ENCODE measurements at places on chromosomes 2 and 18.

DNA sequence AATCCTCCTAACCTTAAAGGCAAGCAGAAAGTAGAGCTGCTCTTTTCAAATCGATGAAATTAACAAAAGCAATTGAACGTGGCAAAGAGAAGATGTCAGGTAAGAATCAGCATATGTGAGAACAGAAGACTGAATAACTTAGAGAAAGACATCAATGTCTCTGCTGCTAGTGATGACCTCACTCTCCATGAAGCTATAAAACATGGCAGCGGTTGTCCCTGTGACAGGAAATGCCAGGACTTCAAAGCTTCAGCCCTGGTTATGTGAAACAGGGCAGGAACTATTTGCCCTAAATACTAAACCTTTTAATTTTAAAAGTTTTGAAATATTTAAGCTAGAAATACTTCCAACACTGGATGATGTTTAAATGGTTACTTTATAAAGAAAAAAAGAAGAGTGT, 383.7 kb downstream of the XIRP2 start:
- no peak for DNase-seq

DNA sequence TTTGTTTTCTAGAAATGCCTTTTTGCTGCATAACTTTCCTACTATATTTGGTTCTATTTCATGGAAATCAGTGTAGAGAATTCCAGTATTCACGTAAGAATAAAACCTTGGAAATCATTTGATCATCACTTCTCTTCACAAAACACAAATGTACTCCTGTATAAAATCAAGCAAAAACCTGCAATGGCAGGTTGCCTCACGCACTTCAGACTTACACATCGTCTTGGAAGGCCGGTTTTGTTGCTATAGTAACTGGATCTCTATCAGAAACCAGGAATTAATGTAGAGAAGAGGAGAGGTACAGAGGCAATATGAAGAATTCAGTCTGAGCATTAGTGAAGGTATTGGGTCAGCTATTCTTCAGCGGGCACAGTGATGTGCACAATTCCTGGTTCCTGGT, 370.7 kb upstream of the CYRIA start:
- DNase-seq, result no peak

- DNase-seq, result no peak
Measured at GRCh38 chr18:50044402-50044801, 150.5 kb downstream of the MYO5B start.

DNA sequence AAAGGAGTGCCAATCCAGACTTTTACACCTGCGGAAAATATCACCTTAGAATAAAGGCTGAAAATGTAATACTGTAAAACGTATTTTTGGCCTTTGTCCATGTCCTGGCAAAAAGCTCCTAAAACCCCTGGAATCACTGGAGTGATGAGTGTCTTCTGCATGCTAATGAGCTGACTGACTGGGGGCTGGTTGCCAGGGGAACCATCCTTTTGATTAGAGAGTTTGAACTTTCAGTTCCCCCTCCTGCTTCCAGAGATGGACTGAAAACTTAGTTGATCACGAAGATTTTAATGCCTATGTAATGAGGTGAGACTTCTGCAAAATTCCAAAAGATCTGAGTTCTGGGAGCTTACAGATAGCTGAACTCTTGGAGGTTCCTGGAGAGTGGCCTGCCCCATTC, 20.5 kb downstream of the PUM2 start:
- no peak for DNase-seq

DNA sequence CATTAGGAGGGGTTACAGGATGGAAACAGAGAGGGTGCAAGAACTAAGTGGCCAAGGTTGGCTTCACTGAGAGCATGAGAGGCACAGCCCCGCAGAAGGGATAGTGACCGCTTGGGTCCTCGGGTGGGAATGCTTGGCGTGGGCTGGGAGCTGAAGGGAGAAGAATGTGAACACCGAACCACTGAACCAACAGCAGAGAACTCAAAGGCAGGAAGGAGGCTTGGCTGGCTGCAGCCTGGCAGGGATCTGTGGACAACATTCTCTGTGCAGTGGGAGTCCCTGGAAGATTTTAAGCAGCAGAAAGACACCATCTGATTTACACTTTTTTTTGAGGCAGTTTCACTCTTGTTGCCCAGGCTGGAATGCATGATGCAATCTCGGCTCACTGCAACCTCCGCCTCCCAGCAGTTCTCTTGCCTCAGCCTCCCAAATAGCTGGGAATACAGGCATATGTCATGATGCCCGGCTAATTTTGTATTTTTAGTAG, 33.9 kb downstream of the SOWAHC start:
- DNase-seq, result no peak

- no peak for DNase-seq
Measured at GRCh38 chr2:120941571-120942120, 206.0 kb downstream of the GLI2 start.

Measured in activated CD4-positive, alpha-beta T cell treated with anti-CD3 and anti-CD28 coated beads, Interleukin-2, amount 50 U/mL, for 1 hour (primary cell).